Pulmonary artery endothelial cell (primary cell): ENCODE measurements at places on chromosomes 2 and 18.

- DNase-seq, result no peak
Observed at GRCh38 chr2:191719261-191719660, 41.3 kb downstream of the NABP1 start.

GRCh38 chr2:223041527-223042109 is 10.4 kb upstream of the KCNE4 start:
- peak; percentile 26 for DNase-seq

DNA sequence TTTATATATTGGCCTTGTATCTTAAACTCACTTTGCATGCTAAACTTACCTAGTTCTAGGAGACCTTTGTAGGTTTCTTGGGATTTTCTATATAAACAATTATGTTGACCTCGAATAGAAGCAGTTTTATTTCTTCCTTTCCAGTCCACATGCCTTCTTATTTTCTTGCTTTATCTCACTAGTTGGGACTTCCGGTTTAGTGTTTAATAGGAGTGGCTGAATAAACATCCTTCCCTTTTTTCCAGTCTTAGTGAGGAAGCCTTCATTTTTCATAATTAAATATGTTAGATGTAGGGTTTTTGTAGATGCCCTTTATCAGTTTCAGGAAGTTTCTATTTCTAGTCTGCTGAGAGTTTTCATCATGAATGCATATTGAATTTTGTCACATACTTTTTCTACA is 347.3 kb upstream of the HNRNPA3 start:
- DNase-seq, result no peak

DNA sequence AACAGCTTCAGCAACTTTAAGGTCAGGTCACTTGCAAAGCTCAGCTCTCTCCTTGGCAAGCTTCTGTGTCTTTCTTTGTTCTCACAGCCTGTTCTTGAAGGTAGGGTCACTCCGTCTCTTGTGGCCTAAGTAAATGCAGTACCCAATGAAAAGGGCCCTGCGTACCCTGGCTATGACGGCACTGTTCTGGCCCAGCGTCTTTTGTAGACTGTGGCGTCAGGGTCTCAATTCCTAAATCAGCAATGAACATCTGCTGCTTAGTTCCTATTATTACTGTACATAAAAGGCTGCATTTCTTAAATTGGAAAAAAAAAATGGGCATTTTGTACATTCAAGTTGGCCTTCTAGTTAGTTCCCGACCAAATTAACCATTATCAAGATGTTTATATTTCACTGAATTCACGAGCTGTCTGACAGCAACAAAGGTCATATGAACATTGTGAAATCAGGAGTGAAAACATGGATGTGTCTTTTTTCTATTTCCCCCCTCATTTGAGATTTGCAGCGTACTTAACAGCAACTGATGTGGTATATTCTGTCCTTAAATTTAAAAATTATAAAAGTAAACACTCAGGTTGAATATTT is 17.0 kb upstream of the MTCL1 start:
- no peak for DNase-seq

GRCh38 chr2:768451-768850 is 91.2 kb upstream of the TMEM18 start:
- DNase-seq, result no peak
